ENCODE measurements at places on chromosomes 1 and 21.

- DNase-seq, result no peak
Observed at GRCh38 chr1:41679531-41679930, 195.0 kb upstream of the EDN2 start.

GRCh38 chr1:35788139-35788538 is 18.4 kb upstream of the CLSPN start:
- DNase-seq, result no peak

GRCh38 chr1:233025567-233025966 is 75.2 kb downstream of the NTPCR start:
- DNase-seq, result no peak

DNA sequence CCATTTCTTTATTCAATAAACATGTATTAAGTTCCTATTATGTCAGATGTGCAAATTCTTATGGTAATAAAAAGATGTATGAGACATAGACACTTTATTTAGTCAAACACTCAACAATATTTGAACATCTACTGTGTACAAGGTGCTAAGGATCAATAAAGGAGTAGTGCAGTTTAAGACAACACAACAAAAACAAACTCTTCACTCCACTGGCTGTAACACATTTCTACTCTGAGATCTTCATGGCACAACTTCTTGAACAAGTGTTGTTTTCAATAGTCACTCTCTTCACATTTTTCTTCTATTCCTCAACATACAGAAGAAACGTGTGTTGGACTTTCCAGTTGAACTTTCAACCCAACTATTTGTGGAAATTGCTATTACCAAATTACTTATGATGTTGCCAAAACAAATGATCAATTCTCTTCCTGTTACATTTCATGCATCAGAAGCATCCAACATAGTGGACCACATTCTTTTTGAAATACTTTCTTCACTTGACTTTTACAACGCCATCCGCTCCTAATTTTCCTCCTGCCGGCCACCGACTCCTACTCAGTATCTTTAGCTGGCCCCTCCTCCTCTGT is 25.4 kb downstream of the HSD3B1 start:
- DNase-seq, result no peak

GRCh38 chr1:76281306-76281705 is 206.8 kb downstream of the ST6GALNAC3 start:
- peak; percentile 78 for DNase-seq

DNA sequence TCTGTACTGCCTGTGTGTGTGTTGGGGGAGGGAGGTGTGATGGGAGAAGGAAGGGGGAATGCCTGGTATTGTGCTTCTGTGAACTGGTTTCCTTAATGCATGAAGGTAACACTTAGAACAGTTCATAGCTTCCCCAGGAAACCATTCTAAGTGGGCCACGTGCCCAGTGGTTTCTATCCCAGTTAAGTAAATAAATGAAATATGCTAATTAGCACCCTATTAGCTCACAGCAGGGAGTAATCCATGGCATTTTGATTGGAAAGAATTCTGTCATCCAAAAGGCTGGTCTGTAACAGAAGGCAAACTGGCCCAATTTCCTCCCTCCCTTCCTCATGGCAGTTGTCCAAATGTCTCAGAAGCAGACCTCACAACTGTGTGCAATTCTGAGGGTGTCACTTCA is 199.3 kb downstream of the TTLL7 start:
- peak; percentile 13 for DNase-seq

DNA sequence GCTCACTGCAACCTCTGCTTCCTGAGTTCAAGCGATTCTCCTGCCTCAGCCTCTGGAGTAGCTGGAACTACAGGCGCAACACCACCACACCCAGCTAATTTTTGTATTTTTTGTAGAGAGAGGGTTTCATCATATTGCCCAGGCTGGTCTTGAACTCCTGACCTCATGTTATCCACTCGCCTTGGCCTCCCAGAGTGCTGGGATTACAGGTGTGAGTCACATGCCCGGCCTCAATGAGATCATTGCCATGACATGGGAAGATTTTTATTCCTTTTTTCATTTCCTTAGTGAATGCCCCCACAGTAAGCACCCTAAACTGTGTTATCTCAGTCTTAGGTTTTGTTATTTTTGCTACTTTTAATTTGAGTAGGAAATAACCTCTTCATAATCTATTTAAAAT is 977.9 kb downstream of the BRINP3 start:
- DNase-seq, result no peak

GRCh38 chr1:158089925-158090637 is 90.6 kb upstream of the CD1D start:
- DNase-seq, result no peak

- no peak for DNase-seq
Observed at GRCh38 chr1:15192916-15193550, 39.5 kb downstream of the TMEM51 start.

DNA sequence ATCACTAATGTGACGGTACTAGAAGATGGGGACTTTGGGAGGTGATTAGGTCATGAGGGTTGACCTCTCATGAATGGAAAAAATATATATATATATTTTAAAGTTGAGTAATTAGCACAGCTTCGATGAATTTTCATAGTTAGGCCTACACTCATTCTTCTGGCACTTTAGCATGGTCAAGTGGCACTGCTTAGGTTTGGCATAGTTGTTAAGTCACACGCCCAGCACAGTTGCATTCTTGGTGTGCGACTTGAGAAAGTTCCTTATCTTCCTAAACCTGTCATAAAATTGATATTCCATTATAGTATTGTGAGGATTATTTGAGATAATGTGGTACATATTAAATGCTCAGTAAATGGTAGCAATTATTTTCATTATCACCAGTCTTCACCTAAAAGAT is 47.7 kb downstream of the MAN1A2 start:
- DNase-seq, result no peak

DNA sequence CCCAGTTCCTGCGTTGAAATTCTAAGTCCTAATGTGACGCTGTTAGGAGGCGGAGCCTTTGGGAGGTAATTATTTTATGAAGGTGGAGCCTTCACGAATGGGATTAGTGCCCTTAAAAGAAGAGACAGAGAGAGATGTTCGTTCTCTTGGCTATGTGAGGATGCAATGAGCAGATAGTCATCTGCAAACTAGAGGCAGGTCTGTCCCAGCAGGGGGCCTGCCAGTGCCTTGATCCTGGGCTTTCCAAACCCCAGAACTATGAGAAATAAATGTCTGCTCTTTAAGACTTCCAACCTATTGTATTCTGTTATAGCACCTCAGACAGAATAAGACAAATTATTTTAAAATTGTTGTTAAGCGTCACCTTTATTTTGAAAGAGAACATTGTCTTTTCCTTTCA is 123.1 kb upstream of the KCNJ6 start:
- DNase-seq, result no peak

Measured in thyroid gland (tissue), 4 donors.